ENCODE measurements at places on chromosomes 4 and X.
A peak's percentile ranks its signal among the peaks of the same experiment; 100 is the strongest.

GRCh38 chr4:107987916-107988762, 1.6 kb upstream of the HADH start:
- no peak for DNase-seq

- no peak for DNase-seq
Observed at GRCh38 chr4:95505151-95505550, 43.6 kb downstream of the UNC5C start.

DNA sequence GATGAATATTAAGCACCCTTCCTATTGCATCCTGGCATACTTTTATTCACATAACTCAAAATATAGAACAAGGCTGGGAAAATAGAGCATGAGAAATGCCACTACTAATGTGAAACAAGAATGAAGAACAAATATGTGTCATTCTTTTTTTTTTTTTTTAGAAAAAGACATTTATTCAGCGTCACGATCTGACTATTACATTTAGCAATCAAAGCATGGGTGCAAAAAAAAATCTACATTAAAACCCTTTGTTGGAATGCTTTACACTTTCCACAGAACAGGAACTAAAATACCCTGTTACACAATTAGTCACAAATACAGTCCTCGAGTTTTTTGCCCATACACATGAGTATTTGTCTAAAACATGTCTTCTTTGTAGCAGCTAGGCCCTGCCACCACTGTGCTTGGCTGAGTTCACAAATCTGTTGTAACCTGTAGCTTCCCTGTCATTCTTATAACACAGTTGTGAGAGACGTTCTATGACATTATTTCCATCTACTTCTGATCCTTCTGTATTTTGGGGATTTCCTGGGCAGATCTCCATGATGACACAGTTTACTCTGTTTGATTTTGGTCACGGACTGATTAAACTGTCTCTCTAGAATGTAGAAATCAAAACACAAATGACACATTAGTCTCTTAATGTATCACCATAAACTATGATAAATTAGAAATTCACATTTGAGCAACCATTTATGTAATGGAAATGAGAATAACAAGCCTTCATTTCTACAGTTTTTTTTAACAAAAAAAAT, 9.4 kb upstream of the TET2 start:
- no peak for DNase-seq

GRCh38 chr4:19739101-19739651, 512.5 kb upstream of the SLIT2 start:
- DNase-seq, result no peak

GRCh38 chr4:16687845-16688244, 210.6 kb downstream of the LDB2 start:
- DNase-seq, result no peak

DNA sequence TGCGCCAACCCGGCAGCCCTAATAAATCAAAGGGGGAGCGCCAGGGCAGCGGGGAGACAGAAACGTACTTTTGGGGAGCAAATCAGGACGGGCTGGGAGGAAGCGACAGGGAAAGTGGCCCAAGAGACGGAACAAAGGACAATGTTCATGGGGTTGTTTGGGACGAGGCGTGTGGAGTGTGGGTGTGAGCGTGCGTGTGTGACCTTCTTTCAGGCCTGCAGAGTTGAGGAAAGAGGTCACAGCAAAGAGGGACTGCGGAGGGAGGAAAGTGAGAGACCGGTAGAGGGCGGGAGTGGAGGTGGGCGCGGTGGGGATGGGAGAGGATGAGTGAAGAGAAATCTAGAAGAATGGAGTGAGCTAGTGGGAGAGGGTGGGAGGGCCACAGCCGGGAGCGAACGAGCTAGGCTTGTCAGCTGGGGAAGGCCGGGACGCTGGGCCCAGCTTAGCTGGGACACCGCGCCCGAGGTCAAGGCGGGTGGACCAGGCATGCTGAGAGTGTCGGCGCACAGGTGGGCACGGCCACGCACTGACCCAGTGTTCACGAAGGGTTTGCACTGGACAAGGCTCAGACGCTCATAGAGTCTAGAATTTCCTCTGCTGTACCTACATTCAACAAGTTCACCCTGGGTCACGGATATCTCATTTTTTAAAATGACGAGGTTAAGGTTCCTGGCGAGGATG, 14.7 kb upstream of the PITX2 start:
- no peak for DNase-seq

GRCh38 chr4:165208221-165208652, 876 bp downstream of the KLHL2 start:
- no peak for DNase-seq

DNA sequence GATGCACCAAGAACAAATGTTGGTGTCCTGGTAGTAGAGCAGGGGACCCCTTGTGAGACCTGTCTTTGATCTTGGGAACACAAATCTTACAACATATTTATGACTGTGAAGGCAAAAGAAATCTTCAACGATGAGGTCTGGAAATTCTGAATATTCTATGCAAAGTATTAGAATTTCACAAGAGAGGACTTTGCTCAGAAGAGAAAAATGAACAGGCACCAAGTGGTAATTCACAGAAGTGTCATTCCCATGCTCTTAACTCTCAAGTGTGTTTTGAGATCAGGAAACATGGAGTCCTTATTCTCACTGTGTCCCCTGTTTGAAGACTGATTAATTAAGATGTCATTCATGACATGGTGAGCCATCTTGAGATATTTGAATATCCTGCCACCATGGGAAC, 52.5 kb downstream of the COQ2 start:
- no peak for DNase-seq

DNA sequence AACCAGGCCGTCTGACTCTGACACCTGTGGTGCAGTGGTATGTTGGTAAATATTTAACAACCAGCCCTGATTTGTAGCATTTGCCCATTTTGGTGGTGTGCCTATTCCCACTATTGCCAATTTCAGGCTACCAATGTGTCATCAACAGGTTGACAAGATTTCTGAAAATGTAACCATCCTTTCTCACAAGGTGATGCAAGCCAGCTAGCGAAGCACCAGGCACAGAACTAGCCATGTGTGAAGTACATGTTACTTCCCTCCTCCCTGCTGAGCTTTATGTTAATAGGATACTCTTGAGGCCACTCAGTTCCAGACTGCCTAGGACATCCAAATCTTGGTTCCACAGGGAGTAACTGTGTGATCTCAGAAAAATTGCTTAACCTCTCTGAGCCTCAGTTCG, 7.2 kb upstream of the MAMLD1 start:
- no peak for DNase-seq

GRCh38 chrX:110407910-110408545, 49.4 kb downstream of the RTL9 start:
- DNase-seq, result peak; percentile 5

DNA sequence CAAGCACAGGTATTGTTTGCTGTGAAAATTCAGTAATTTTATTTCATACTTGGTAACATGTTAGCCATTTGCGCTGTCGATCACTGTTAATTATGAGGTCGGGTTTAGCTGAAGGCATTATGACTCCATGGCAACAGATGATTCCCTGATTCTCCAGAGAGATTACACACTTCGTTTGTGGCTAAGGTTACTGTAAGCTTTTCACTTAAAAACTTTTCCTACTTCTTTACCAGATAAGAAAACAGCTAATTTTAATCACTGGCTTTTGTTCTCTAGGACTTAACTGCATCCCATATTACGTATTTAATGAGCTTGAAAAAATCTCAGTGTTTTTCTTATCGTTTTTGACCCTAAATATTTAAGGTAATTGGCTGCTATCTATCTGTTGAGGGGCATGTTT, 2.1 kb downstream of the GSTCD start:
- DNase-seq, result no peak

All from stimulated activated CD4-positive, alpha-beta T cell treated with anti-CD3 and anti-CD28 coated beads, TNF-alpha, amount 100 ng/mL, for 1 hour (primary cell).